ENCODE measurements at places on chromosomes 5 and 9.
A peak's percentile ranks its signal among the peaks of the same experiment; 100 is the strongest.

- no peak for DNase-seq
These were observed 106.3 kb upstream of the NR3C1 start for GRCh38 chr5:143509758-143510221.

GRCh38 chr5:178237431-178238312, 5.1 kb upstream of the PHYKPL start:
- DNase-seq = no peak

DNA sequence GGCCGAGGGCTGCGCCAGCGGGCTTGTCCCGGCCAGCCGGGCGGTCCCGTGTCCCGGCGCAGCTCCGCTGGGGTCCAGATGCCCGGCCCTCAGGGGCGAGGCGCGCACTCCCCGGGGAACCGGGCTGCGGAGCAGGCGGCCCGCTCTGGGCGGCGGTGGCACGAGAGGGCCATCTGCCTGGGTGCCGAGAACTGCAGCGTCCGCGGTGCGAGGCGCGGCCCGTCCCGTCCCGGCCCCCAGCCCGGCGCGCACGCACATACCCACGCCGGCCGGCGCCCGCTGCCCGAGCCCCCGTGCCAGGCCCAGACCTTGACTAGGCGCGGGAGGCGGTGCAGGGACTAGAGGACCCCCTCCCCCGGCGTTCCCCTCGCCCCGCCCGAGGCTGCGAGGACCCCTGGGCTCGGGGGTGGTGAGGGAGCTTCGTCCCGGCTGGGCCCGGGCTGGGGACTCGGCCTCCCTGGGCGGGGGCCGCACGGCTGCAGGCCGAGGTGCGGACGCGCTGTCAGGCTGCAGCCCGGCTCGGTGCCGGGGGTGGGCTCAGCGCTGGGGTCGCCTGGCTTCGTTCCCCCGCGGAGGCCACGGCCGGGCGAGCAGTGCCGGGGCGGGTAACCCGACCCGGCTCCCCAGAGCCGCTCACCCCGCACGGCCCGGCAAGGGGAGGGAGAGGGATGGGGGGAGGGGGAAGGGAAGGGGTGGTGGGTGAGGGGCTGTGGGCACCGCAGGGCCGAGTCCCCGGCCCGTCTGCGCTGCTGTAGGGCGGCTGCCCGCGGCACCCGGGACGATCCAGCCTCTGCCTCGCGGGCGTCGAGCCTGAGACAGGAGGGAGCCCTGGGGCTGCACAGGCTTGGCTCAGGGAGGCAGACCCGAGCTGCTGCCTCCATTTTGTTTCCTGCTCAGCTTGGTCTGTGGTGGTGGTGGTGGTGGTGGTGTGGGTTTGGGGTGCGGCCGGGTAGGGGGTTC, 1.2 kb upstream of the NSD1 start:
- DNase-seq = no peak

- DNase-seq = no peak
These were observed 55.6 kb upstream of the ZFR start for GRCh38 chr5:32500181-32500580.

DNA sequence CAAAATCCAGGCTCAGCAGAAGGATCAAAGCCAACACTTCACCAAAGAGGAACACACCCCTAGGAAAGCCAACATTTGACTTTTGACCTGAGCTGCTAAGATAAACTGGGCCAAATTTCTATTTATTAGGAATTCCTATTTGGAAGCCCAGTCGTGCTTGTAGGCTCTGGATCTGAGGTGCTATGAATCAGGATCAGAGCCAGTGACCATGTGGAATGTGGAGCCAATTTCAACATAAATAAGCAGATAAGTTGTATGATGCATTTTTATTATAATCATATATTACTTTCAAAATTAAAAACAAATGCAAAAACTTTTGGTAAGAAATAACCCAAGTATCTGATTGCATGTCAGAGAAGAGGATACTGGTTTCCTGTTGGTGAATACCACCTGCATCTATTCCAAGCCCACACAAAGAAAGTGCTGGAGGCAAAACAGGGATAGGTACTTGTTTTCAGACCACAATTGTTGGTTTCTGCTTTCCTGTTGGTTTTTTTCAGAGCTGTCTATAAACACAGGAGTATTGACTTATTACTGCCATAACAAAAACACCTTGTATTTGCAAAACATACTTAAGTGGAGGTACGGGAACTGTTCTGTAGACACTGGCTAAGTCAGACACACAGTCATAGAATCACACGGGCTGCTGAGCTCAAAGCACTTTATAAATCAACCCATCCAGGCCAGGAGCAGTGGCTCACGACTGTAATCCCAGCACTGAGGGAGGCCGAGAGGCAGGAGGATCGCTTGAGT, 52.8 kb downstream of the ARL15 start:
- no peak for DNase-seq

DNA sequence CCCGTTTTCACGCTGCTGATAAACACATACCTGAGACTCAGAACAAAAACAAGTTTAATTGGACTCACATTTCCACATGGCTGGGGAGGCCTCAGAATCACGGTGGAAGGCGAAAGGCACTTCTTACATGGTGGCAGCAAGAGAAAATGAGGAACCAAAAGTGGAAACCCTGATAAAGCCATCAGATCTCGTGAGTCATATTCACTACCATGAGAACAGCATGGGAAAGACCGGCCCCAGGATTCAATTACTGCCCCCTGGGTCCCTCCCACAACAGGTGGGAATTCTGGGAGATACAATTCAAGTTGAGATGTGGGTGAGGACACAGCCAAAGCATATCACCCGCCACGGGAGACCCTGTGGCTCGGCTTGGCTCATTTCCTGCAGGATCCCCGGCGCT, 20.2 kb downstream of the EXD3 start:
- DNase-seq = no peak

GRCh38 chr5:157271740-157272271, 5.9 kb downstream of the CYFIP2 start:
- DNase-seq = peak; percentile 58

GRCh38 chr5:159909126-159909525, 7.2 kb upstream of the ADRA1B start:
- DNase-seq = no peak

DNA sequence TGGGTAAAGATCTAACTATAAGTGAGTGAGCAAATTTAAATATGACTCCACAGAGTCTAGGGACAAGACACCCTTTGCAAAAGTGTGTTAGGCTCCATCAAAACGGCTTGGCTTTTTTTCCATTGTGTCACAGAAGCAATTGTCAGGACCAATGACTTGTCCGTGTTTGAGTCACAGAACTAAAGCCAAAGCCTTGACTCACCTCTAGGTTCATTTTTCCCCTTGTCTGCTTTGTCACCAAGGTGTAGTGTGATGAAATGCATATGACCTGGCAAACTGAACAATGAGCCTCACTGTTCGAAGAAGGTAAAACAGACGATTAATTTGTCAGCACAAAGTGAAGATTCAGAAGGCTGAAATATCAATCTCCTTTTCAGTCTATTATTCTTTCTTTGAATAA, 331.0 kb downstream of the GLIS3 start:
- no peak for DNase-seq

GRCh38 chr9:92517046-92517445, 18.7 kb downstream of the ECM2 start:
- no peak for DNase-seq

GRCh38 chr5:135535820-135536801, at the start of gene NEUROG1:
TSS of gene NEUROG1 (minus strand) at chr5:135535964. CDS start at chr5:135535690, 274 bp downstream.
- DNase-seq = no peak

DNA sequence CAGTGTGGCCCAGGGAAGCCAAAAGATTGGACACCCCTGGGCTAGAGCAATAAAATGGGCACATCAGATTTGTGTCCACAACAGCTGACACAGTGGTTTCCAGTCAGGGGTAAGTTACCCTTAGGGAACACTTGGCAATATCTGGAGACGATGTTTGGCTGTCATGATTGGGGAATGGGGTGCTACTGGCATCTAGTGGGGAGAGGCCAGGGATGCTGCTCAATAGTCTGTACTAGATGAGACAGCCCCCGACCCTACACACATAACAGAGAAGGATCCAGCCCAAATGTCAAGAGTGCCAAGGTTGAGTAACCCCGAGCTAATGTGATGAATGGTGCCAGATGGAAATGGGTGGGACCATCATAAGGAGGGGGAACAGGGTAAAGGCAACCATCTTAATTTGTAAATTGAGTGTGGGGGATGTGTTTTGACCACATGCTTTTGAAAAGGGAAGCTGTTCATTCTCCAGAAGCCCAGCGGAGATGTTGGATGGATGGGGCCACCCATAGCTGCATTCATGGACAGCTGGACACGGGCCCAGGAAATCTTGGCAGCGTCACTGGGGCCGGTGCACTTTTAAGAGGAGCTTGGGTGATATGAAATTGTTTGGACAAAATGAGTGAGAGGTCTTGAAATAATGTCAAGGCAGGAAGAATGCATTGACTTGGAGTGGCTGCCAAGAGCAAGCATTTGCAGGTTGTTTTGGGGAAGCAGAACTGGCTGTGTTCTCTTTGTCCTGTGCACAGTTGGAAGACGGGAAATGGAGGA, 33.4 kb downstream of the SYK start:
- DNase-seq = no peak

DNA sequence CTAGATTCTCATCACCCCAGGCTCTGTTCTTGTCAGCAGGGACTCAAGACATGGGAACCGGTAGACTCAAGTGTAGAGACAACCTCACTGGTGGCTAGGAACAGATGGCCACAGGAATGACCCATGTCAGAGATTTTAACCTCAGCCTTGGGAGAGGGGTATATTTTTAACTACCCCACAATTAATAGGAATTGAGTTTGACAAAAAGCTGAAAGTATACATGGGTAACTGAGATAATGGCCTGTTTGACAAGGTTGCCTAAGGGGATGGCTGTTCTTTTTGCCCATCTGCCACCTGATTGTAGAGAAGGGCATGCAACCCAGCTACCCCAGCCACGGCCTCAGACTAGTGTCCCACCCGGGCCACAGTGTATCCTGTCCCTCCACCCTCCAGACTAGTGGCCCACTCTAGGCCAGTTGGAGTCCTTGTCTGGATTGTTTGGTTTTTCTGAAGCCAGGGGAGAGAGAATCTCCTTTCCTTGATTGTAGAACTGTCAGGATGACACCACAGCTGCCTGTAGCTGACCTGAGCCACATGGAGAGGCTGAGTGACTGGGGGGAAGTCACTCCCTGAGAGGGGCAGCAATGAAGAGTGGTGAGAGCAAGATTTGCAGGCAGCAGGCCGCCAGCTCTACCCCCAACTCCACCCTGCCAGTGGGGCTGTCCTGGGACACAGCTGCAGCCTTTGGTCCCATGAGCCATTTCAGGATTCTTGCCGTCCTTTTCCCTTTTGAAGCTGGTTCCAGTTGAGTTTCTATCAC, 14.6 kb upstream of the ANGPTL2 start:
- no peak for DNase-seq

DNA sequence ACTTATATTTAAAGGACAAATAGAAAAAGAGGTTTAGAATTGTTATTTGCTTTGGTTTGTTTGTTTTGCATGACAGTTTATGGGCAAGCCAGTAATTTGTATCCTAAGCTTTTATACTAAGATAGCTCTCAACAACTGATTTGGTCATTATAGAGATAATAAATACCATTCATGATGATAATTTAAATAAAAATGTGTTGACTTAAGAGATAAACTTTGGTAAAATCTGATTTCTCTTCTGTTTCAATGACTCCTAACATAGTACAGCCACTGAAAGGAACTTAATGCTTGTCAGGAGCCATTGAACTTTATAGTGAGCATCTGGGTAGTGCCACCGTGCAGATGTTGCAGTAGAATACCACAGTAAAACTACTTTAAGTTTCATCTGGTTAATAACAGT, 160.7 kb upstream of the ACOT12 start:
- DNase-seq = no peak

DNA sequence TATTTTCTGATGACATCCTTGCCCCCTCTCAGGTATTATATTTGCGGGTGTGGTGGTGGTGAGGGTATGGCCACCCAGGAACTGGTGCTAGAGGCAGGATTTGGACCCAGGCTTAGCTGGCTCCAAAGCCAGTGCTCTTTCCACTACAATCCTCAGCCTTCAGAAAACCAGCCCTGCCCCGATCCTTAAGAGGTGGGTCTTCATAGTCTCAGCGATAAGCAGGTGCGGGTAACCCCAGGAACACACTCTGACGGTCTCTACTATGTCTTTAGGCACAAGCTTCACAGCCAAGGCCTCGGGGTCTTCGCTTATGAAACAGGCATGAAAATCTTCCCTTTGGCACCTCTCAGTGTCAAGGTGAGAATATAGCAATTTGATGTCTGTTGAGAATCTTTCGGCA, 169.3 kb downstream of the FGF18 start:
- DNase-seq = no peak

DNA sequence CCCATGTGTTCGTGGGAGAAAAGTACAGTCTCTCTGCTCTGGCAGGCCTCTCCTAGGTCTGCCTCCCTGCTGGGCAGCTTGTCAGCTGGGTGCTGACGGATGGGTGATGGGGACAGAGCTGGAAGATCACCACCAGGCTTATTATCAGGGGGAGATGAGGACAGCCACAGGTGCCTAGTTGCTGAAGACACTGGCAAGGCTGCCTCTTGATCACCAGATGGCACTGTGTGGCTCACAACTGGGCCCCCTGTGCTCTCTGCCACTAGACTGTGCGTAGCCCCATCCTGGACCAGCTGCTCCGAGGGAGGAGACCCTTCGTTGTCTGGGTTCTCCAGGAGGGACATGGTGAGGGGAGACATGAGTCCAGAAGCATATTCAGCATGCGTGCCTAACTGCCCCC, 73.0 kb downstream of the KIF24 start:
- no peak for DNase-seq

DNA sequence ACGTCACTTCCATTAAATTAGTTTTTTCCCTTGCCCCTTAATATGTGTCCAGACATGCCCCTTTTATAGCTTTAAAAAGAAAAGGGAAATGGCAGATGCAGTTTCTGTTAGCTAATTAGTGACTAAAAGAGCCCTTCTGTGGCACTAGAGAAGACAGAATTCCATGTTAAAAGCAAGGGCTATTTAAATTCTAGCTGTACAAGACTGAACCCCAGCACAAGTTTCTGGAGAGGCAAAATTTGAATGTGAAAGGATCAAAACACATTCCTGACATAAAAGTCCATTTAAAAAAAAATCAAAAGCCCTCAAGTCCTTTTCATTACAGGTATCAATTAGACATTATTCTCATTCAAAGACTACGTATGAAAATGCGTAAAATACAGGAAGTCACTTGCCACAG, 78.7 kb downstream of the HAPLN1 start:
- DNase-seq = no peak

GRCh38 chr9:13718086-13718485, 438.6 kb upstream of the MPDZ start:
- DNase-seq = no peak

GRCh38 chr5:115180165-115180709, 10.5 kb upstream of the TRIM36 start:
- DNase-seq = no peak
